AG20443 (cell line): ENCODE measurements at places on chromosomes 16 and 17.

- DNase-seq, result peak; percentile 29
Observed at GRCh38 chr17:73142872-73143381, 21.9 kb upstream of the SSTR2 start.

- DNase-seq, result no peak
Observed at GRCh38 chr16:50695017-50696000, 1.9 kb downstream of the NOD2 start.

- DNase-seq, result peak; percentile 22
Observed at GRCh38 chr16:66030036-66030435, 336.5 kb upstream of the CDH5 start.

DNA sequence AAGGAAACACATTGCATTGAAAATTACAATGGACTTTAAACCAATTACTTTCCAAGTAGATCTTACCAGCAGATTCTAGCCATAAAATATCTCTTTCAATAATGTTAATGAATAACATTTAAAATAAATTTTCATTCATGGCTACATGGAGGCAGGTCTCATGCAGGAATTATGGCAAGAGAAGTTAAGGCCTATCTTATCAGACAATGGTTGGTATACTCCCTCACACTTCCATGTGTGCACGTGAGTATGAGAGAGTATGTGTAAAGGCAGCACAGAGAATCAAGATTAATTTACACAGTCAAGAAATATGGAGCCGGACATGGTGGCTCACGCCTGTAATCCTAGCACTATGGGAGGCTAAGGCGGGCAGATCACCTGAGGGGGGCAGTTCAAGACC is 76.5 kb downstream of the HELZ start:
- DNase-seq, result no peak

DNA sequence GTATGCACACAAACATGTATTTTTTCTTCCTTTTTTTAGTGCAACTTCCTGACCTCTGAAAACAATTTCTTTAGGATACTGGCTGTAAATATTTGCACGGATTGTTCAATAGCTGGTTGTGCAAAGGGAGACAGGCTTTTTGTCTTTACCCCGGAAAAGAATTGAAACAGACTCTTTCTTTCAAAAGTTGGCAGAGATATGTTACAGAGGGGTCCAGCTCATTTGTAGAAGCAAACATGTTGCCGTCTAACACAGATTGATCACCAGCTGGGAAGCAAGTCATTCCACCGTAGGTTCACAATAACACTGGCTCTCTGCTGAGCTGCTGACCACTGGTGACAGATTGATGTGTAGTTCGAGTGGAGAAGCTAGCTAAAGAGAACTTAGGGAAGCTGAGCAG is 130.9 kb downstream of the STX8 start:
- DNase-seq, result no peak

GRCh38 chr17:65947831-65948230 is 244.1 kb downstream of the CEP112 start:
- DNase-seq, result no peak

DNA sequence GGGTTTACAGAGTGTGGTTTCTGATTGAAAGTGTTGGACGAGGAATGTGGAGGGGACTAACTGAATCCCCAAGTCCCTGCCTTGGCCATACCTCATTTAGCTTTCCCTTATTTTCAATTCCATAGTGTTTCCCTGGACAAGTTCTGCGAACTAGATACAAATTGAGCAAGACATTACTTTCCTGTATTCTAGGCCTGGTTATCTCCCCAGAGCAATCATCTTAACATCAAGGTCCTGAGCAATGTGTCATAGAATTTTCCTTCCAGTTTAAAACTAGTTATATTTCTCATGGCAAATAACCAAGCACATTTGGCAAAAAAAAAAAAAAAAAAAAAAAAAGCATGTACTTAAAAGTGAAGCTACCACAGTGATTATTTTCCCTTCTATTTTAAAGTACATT is 330.1 kb downstream of the CDH11 start:
- no peak for DNase-seq

- DNase-seq, result no peak
Observed at GRCh38 chr17:33116021-33116551, 124.4 kb downstream of the SPACA3 start.

GRCh38 chr17:44820631-44821212 is 9.4 kb downstream of the GJC1 start:
- peak; percentile 84 for DNase-seq

- DNase-seq, result no peak
Observed at GRCh38 chr16:84194018-84194417, 3.1 kb downstream of the ADAD2 start.

DNA sequence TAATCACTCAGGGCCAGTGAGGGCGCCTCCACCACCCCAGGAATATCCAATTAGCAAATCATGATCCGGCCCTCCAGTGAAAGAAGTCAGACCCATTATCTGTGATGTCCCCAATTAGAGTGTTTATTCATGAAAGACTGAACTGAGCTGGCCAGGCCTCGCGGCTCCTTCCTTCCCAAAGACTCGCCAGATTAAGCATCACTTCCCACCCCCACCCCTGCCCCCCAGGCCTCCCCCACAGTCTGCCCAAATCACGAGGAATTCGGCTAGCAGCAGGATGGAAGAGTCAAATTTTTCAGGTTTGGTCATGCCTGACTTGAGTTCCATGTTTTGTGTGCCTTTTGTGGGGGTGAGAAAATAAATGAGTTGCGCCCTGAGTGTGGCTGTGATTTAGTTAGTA is 298.4 kb upstream of the SALL1 start:
- no peak for DNase-seq

DNA sequence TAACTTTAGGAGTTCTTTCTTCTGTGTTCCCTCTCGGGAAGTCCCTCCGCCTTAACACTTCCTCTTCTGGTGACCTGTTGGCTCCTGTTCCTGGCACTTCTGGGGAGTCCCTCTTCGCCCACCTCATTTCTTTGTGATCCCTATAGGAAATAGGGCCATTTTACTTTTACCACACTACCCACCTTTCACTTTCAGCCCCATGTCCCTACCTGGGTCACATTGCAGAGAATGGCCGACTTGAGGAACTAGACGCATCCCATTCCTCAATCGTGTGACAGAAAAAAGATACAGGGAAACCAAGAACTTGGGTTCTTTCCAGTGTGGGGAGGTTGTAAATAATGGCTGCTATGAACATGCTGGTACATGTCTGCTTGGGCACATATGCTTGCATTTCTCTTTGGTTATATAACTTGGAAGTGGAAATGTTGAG is 6.6 kb downstream of the IL21R start:
- DNase-seq, result no peak

DNA sequence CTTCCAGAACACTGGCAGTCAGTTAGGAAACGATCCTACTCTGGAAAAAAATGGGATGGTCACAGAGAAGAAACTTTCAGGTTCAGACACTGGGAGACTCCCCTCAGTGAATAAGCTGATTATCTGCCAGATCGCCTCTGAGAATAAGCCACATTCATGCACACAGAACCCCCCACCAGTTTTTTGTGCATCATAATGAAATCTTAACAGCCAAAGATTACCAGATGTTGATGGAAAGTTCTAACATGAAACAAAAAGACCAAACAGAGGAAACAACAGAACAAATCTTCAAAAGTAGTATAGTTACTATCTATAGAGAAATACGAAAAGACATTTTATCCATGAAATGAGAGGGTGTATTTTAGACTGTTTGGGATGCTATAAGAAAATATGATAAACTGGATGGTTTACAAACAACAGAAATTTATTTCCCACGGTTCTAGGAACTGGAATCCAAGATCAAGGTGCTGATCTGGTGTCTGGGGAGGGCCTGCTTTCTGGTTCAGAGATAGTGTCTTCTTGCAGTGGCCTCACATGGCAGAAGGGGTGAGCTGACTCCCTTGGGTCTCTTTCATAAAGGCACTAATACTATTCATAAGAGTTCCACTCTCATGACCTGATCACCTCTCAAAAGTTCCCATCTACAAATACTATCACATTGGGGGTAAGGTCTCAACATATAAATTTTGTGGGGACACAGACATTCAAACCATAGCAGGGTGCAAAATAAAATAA is 8.0 kb upstream of the AMZ2 start:
- no peak for DNase-seq

DNA sequence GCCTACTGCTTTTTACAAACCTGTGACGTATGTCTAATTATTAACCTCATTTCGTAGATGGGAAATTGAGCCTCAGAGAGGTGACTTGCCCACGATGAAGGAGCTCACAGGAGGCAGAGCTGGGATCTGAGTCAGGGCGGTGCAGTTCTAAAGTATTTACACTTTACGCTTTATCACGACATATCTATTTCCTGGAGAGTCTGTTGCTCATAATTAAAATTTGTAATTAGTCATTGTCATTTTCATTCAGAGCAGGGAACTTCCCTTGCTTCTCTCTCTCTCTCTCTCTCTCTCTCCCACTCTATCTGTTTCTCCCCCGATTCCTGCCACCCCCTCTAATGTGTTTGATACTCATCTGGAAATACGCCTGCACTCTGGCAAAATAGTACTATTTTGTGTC is 5.9 kb downstream of the SLC5A11 start:
- DNase-seq, result no peak

DNA sequence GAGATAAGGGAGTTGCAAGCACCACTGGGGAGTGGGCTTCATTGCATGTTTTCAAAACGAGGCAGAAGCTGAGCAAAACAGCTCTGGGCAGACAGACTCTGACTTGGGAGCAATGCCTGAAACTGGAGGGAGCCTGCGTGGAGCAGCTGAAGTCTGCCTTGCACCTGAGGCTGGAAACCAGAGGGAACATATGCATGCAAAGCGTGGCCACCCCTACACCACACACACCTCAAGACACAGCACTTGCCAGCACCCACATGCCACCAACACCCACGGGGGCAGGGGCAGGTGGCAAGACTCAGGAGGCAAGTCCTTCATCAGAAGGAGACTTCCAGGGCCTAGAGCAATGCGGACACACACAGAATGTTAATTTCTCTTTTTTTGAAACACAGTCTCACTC is 45.8 kb downstream of the COTL1 start:
- no peak for DNase-seq

DNA sequence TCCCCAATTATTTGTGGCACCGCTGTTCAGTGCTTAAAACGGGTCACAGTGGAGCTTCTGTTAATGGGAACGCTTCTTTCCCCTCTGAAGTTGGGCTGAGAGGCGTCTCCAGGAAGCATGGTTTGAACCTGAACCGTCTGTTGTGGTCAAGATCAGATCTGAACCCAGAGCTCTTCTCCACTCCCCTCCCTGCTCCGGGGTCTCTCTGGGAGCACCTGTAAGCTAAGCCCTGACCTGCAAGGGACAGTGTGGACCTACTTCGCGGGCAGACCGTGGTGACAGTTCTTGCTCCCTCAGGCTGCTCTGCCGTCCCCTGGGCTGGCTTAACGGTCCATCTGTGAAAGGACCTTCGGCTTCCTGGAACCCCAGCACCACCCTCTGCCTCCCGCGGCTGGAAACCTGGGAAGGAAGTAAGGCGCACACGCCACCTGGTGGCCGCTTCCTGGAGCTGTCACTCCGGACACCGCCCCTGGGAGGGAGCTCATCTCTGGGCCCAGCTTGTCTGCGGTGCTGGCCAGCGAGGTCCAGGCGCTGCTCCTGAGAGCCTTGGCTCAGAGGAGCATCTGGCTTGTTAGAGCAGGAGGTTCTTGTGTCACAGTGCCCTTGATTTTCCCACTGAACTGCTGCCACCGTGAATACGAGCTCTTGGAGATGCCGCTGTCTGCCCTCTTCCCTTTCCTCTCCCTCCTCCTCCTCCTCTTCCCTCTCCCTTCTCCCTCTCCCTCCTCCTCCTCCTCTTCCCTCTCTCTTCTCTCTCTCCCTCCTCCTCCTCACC is 518.5 kb upstream of the EEF2KMT start:
- DNase-seq, result peak; percentile 51

DNA sequence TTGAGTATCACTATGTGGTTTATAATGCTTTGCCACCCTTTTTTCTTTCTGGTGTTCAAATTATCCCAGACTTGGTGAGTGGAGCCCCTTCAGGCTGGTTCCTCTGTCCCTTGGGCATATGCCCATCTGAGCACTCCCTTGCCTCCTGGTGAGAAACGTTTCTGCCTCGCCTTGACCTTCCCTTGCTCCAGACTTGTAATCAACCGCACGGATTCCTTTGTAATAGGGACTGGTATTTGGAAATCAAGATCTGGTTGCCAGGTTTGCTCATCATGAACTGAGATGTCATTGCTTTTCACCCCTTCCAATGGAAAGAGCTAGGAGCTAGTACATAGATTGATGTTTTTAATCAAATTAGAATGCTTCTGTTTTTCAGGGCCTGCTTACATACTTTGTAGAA is 43.7 kb downstream of the SEC14L1 start:
- DNase-seq, result peak; percentile 71

DNA sequence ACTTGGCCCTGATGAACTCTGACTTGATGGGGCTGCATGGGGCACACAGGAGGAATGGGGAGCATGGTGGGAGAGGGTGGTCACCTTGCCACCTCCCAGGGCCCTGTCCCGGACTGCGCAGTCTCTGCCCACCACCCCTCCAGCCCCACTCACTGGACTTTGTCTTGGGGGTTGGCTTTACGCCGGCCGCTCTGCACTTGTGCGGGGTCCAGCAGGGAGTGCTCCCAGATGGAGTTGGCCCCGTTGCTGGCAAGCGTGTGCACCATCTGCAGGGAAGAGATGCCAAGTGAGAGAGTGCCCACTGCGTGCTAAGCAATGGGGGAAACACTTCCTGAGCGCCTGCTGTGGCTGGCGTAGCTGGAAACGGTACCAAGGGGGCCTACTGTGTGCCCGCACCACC is 6.7 kb downstream of the GIT1 start:
- DNase-seq, result no peak

DNA sequence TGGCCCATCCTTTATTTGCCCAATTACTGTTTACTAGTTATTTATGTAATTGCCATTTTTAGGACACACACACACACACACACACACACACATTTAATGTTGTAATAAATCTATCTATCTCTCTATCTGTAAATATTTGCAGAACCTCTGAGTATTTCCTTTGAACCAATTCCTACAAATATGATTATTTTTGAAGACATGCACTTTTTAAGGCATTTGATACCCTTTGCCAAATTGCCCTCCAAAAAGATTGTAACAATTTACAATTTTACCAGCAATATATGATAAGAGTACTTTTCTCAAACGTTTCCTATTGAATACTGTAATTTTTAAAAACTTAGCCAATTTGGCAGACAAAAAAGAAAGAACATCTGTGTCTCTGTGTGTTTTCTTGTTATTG is 143.8 kb upstream of the FOXF1 start:
- no peak for DNase-seq

DNA sequence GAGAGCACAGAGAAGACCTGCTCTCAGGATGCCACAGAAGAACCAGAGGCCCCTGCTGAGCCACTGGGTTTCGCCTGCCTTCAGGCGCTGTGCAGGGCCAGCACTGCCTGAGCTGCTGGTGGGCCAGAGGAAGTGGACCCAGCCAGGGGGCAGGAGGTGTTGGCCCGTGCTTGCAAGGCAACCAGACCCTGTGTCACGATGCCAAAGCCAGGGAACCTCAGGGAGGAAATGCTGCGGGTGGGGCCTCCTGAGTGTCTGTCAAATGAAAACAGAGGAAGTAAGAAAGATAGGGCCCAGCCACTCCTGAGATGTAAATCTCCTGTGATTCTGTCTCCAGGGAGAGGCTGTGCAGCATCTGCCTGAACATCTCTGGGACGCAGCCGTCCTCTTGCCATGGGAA is 58.1 kb upstream of the ADORA2B start:
- no peak for DNase-seq

- no peak for DNase-seq
Observed at GRCh38 chr17:3809135-3809534, 8.1 kb upstream of the ITGAE start.
